ENCODE measurements at places on chromosomes 16 and 17.

GRCh38 chr17:17725752-17726457 is 44.6 kb downstream of the RAI1 start:
- no peak for DNase-seq

- DNase-seq, result peak; percentile 55
Observed at GRCh38 chr17:61477204-61477834, 25.1 kb downstream of the TBX4 start.

DNA sequence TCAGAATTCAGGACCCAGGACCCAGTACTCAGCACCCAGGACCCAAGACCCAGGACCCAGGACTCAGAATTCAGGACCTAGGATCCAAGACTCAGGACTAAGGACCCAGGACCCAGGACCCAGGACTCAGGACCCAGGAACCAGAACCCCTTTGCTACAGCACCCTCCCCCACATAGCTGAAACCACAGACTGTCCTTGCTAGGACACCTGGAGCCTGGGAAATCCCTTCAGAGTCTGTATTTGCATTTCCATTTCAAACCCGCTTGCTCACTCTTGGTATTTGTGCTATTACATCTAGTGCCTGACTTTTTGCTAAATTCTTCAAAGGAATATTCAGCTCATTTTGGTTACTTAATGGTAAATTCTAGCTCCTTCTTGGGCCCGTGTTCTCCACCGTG is 275.8 kb upstream of the MAF start:
- no peak for DNase-seq

GRCh38 chr16:82888591-82889001 is 261.8 kb downstream of the CDH13 start:
- DNase-seq, result no peak

DNA sequence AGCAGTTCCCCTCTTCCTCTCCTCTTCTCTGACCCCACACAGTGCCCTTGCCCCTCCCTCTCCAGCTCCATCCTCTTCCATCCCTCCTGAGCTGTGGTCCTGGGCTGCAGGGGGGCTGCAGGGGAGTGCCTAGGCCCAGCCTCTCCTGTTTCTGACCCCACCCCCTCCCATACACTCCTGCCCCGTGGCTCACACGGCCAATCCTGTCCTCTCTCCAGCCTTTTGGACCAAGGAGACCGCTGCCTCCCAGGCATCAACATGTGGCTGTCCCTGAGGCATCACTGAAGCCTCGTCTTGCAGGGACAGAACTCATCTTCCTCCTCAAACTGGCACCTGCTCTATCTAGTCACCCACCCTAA is 6.7 kb downstream of the CLUH start:
- DNase-seq, result no peak

- DNase-seq, result no peak
Observed at GRCh38 chr16:68450741-68451255, 2.5 kb upstream of the SMPD3 start.

GRCh38 chr17:3970668-3971067 is 6.4 kb upstream of the ATP2A3 start:
- DNase-seq, result no peak

GRCh38 chr16:29011112-29011511 is 26.3 kb downstream of the LAT start:
- DNase-seq, result peak; percentile 61

DNA sequence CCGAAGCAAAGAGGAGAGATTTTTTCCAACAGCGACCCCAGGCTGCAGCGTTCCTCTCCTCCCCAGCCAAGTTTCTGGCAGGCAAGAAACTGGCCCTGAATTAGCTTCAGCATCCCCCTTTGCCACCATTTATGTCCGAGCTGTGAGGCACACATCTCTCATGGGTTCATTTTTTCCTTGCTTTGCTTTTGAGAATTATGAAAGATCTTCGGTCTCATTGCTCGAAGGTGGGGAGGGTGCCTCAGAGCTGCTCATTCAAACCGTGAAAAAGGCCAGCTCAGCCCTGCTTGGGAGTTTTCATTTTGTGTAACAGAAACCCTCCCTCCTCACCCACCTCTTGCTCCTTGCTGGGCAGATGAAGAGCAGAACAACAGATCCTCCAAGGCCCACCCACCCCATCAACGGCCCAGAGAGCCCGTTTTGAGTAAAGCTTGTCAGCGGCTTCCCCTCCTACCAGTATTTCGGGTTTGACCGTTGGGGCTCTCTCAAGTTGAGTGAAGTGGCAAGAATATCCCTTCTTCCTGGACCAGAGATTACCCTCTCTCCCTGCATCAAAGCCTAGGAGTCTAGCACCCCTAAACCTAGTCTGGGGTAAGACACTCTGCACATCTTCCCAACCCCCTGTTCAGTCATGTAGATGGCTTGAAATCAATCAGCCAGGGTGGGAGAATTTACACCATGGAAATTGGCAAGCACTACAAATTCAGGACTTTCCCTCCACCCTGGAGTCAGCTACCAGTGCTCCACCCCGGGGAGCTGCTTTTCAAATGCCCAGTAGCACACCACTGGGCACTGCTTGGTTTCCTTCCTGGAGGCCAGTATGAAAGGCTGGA is 1.8 kb downstream of the CCR7 start:
- no peak for DNase-seq

- peak; percentile 93 for DNase-seq
Observed at GRCh38 chr17:17823433-17824118, 13.2 kb downstream of the SREBF1 start.

GRCh38 chr17:8776881-8777280 is 18.5 kb upstream of the SPDYE4 start:
- DNase-seq, result no peak

- DNase-seq, result no peak
Observed at GRCh38 chr17:4508207-4508606, 9.5 kb downstream of the SPNS2 start.

DNA sequence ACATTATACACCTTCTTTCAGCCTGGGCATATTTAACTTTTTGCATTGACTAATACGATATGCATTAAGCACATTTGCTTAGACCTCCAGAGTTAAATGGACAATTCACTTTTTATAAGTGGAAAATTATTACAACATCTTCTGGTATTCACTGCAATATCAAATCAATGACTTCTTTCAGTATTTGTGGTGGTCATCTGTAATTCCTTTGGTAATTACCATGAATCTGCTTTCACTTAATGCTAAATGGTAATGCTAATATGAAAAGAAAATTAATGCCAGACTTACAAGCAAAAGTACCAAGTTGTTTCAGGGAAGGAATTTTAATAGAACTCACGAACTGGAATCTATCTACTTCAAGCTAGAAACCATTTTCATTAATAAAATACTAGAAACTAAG is 6.4 kb downstream of the GPATCH8 start:
- no peak for DNase-seq

- no peak for DNase-seq
Observed at GRCh38 chr16:82808036-82808435, 181.3 kb downstream of the CDH13 start.

DNA sequence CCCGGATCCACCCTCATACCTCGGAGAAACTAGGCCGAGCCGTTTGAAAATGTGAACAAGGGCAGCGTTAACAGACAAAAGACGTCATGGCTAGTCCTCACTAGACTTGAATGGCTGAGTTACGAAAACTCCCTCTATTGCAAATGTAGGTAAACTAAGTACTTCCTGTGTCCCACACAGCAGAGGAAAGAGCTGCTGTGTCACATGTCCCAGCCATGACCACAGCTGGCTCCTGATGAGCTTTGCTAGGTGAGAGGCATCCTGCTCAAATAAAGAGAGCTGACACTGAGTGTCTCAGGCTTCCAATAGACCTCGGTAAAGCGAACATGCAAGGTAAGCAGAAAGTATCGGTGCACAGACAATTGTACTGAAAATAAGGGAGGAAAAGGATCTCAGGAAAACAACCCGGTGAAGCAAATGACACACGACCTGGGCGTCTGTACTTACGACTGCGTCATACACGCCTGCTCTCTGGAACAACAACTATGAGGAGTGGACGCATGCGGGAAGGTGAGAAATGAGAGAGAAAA is 26.0 kb downstream of the TMEM204 start:
- no peak for DNase-seq

- no peak for DNase-seq
Observed at GRCh38 chr16:10931134-10931533, 11.1 kb downstream of the DEXI start.

DNA sequence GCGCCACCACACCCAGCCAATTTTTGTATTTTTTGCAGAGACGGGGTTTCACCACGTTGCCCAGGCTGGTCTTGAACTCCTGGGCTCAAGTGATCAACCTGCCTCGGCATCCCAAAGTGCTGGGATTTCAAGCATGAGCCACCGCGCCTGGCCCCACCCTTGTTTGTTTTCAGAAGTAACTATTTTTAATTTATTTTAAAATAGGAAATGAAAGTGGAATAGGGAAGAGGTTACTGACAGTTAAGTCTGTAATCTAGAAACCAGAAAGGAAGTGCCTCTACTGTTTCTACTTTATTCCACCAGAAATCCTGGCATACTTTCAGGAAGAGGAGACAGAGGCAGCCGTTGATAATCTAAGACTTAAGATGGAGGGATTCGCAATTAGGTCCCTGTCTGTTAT is 225.6 kb downstream of the TANC2 start:
- DNase-seq, result no peak

GRCh38 chr17:29368926-29369325 is 21.2 kb upstream of the TAOK1 start:
- no peak for DNase-seq

GRCh38 chr17:70552230-70552981 is 383.1 kb downstream of the KCNJ2 start:
- DNase-seq, result no peak

- no peak for DNase-seq
Observed at GRCh38 chr17:79162012-79162963, 87.7 kb downstream of the ENGASE start.

GRCh38 chr16:20704281-20704680 is 6.8 kb upstream of the ACSM1 start:
- no peak for DNase-seq

DNA sequence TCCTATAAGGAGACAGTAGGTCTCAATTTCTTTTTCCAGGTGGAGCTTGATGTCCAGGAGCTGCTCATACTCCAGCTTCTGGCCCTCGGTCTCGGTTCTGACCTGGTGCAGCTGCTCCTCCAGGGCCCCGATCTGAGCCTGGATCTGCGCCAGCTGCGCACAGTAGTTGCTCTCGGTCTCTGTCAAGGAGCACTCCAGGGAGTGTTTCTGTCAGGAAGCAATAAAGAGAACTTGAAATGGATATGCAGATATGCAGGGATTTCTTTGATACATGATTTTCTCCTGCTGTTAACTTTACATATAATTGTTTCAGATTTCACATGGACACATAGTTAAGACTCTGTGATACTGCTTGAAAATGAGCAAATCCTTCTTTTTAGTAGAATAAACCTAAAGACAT is 4.7 kb downstream of the KRT25 start:
- DNase-seq, result no peak

GRCh38 chr16:67673712-67674580 is 7.3 kb downstream of the C16orf86 start:
- no peak for DNase-seq

GRCh38 chr17:45677770-45678169 is 106.3 kb upstream of the CRHR1 start:
- no peak for DNase-seq

GRCh38 chr16:49748322-49748721 is 107.6 kb downstream of the ZNF423 start:
- no peak for DNase-seq

GRCh38 chr16:65494080-65494479 is 372.2 kb upstream of the CDH11 start:
- no peak for DNase-seq

GRCh38 chr17:61221181-61221580 is 178.5 kb upstream of the TBX2 start:
- DNase-seq, result no peak

DNA sequence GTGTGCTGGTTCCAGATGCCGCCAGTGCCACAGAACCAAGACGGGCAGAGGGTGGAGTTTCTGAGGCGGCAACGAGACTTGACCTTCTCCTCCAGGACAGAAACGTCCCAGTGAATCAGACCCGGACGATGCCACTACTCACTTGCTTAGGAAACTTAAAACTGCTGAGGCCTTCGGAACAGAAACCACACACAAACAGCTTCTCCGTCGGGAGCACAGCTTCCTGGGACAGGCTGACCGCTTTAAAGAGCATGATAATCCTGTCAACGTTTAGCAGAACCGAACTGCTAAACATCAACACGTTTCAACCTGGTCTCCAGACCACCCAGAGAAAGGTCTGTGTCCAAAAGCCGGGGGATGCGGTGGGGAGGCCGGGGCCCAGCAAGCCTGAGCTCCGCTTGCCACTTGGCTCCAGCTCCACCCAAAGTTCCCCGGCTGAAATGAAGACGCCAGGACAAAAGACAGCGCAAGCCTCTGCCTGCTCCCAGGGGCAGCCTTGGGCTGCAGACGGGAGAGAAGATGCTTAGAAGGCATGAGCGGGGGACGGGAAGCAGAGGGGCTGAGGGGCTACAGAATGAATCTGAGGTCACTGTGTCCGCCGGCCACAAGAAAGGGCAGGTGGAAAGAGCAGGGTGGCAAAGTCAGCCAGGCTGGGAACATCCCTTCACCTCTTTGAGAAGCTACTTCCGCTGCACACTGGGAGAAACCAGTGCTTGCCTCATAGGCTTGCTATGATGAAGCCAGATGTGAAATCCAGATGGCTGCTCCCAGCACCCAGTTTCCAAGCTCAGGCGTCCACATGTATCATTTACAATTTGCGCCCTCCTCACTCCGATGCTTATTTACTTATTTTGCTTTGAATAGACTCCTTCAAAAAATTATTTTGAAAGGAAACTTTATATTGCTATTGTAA is 69.0 kb downstream of the MRM3 start:
- DNase-seq, result no peak

DNA sequence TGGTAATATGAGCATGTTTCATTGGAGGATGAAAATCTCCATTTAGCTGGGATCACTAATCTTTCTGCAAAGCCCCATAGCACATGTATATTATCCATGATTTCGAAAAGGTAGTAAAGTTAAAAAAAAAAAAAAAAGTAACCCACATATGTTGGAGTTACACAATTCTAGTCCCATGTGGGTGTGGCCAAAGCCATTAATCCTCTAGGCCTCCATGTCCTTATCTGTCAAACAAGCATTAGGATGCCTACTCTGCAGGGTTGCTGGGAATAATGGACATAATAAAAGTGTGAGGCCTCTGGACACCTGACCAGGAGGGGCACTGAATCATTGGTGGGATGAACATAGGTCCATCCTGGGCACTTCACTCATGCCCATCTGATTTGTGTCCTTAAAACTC is 29.2 kb upstream of the VAT1L start:
- no peak for DNase-seq

DNA sequence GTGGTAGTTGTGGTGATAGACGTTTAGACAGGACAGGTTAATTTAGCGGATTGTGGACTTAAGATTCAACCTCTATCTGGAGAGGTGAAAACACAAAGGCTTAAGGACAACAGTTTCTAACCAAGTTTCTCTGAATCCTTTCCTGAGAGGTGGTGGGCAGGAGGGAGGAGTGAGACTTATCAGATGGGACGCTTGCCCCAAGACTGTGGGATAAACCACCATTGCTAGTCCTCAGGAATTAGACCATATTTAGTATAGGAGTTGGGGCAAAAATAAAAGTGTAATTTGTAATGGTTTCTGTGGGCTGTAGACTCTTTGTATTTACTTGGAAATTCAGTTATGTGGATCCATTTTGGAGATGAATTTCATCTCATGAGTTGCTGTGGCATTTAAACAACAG is 6.6 kb downstream of the PDP2 start:
- no peak for DNase-seq
